ENCODE measurements at places on chromosomes 5 and 9.

DNA sequence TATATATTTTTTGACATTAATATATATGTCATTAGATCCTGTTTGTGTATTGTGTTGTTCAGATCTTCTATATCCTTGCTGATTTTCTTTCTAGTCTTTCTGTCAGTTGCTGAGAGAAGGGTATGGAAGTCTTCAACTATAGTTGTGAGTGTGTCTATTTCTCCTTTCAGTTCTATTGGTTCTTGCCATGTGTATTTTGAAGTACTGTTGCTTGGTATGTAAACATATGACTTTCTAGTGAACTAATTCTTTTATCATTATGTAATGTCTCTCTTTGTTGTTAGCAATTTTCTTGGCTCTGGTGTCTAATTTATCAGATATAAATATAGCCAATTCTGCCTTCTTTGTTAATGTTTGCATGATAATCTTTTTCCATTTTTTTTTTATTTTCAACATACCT, 84.3 kb upstream of the CAST start:
- H3K4me1 ChIP-seq = no peaks in the 10 kb centered on the region
- no peak overlapping the region for H3K4me3 ChIP-seq
- no peak overlapping the region for H3K27ac ChIP-seq

- no peak for DNase-seq
- no peak overlapping the region for H3K4me3 ChIP-seq
- H3K27ac ChIP-seq = peak overlapping the region; percentile 68
- no peaks in the 10 kb centered on the region for H3K27me3 ChIP-seq
Measured at GRCh38 chr5:158431369-158432029, 572.6 kb upstream of the CLINT1 start.

GRCh38 chr9:113652355-113653152, 189.0 kb downstream of the RGS3 start:
- no peak overlapping the region for H3K4me3 ChIP-seq
- H3K4me1 ChIP-seq = no peaks in the 10 kb centered on the region
- DNase-seq = no peak
- no peak overlapping the region for H3K27ac ChIP-seq
- no peaks in the 10 kb centered on the region for H3K27me3 ChIP-seq

- H3K36me3 ChIP-seq = no peaks in the 10 kb centered on the region
- no peak for DNase-seq
- H3K4me3 ChIP-seq = no peak overlapping the region
- no peak overlapping the region for H3K27ac ChIP-seq
- H3K4me1 ChIP-seq = no peaks in the 10 kb centered on the region
Measured at GRCh38 chr5:85263125-85263524, 878.4 kb upstream of the EDIL3 start.

- H3K36me3 ChIP-seq = no peaks in the 10 kb centered on the region
- H3K27me3 ChIP-seq = no peaks in the 10 kb centered on the region
- H3K4me1 ChIP-seq = peaks cover 5% of the 10 kb centered on the region
- no peak overlapping the region for H3K4me3 ChIP-seq
- H3K27ac ChIP-seq = no peak overlapping the region
- no peak for DNase-seq
Measured at GRCh38 chr5:52831786-52832511, 44.2 kb downstream of the ITGA1 start.

- no peaks in the 10 kb centered on the region for H3K4me1 ChIP-seq
- H3K36me3 ChIP-seq = no peaks in the 10 kb centered on the region
- H3K4me3 ChIP-seq = no peak overlapping the region
- no peak for DNase-seq
- no peaks in the 10 kb centered on the region for H3K27me3 ChIP-seq
Measured at GRCh38 chr5:157870837-157871834, 12.2 kb upstream of the CLINT1 start.

DNA sequence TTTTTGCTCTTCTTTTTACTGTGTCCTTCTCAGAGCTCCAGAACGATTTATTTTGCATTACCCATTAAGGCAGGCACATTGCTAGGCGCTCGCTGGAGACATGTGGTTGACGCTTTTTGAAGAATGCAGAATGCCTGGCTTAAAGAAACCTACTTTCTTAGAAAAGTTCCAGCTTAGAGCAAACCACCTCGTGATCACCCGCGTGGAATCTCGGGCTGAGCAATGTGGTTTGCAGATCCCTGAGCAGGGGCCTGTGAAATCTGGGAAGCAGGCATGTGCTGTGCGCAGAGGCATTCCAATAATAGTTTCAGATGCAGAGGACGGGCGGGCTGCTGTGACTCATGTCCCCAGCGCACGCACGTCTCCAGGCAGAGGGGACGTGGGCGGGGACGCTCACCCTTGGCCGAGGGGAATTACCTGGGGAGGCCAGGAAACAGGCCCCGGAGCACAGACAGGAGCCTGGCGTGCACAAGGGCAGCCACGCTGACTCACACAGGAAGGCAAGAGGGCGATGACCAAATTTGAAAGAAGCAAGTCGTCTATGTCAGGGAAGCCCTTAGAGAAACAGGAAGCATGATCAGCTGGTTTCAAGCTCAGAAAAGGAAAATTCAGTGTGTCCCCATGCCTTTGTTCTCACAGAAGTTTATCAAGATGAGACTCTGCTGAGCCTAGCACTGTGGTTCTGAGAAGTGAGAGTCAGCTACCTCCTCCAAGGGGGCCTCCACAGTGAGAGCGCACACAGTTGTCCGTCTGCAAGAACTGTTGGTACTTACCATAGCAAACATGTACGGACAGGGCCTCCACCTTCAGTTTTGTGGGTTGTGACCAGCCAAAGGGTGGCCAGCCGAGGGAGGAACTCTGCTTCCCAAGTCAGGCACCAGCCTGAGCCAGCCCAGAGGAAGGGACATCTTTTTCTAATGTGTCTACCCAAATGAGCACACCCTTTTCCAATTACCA, 218.6 kb downstream of the PIK3R1 start:
- peak overlapping the region; percentile 81 for H3K27ac ChIP-seq
- H3K4me3 ChIP-seq = peak overlapping the region; percentile 31
- DNase-seq = peak; percentile 61
- peaks cover 5% of the 10 kb centered on the region for H3K4me1 ChIP-seq
- H3K27me3 ChIP-seq = no peaks in the 10 kb centered on the region
- no peaks in the 10 kb centered on the region for H3K36me3 ChIP-seq

All from esophagus squamous epithelium (tissue), 5 donors.